ENCODE measurements at places on chromosomes 3 and 15. TPM values are rescaled to one million over a fixed set of nuclear protein-coding genes. Genes with fewer than 3 reads are reported as not detected.

SPATA12 gene
- total RNA-seq: not detected

LRRC58 gene
- total RNA-seq: 31.0 TPM

DUOX1 gene
- total RNA-seq: not detected

ROPN1B gene
- total RNA-seq: 0.94 TPM

SCN11A gene
- total RNA-seq: 0.63 TPM

A4GNT gene
- total RNA-seq: not detected

TRIM71 gene
- 3.8 TPM for total RNA-seq

ACKR4 gene
- total RNA-seq: not detected

AMT gene
- total RNA-seq: 2.5 TPM

CNTN3 gene
- 37.9 TPM for total RNA-seq

LRTM1 gene
- total RNA-seq: not detected

HRG gene
- not detected for total RNA-seq
